Fibroblast of skin of right biceps (primary cell): ENCODE measurements at places on chromosomes 3 and 15.

DNA sequence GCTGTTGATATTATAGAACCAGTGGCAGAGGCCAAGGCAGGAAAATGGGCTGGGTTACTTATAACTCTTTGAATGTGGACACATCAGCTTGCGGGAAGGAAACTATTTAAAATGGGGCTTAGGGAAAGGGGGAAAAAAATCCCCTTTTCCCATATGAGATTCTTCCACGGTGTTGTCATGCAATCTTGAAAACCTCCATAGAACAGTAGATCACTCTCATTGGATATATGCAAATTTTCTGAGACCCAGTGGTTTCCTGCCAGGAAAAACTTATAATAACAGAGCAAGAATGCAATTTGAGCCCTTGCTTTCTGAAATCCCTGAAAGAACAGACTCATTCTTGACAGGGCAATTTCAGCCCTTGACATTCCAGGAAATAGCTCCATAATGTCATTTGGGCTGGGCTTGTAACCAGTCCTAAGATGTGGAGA lies 31.1 kb downstream of the TMEM212 start:
- peak; percentile 99 for DNase-seq

DNA sequence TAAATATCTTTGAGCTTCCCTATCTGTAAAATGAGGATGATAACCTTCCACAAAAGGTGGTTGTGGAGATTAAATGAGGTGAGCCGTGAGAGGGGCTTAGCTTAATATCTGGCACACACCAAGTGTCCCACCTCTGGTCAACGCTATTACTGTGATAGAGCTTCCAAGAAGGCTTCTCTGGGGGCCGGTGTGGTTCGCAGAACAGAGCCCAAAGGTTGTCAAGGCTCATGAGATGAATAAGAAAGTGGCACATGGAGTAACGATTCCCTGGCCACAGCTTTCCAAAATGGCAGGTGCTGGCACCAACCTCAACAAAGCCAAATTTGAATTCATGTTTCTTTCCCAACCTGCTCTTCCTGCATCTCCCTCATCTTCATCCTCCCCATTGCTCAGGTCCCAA lies 10.4 kb downstream of the KY start:
- DNase-seq, result no peak

DNA sequence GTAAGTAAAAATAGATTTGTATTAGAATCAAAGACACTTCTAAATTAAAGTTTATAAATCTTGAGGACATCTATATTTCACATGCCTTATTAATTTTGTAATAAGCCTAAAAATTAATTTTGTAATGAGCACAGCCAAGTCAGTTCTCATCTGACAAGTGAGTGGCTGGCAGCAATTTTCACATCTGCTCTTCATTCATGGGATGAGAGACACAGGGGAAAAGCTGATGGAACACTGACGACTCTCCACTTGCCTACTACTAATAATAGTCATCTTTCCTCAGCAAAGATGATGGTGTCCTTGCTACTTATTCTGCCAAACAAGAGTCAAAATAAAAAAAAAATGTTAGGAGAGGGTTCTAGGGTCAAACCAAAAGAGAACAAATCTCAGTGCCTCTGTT lies 14.4 kb upstream of the CMSS1 start:
- DNase-seq, result no peak

DNA sequence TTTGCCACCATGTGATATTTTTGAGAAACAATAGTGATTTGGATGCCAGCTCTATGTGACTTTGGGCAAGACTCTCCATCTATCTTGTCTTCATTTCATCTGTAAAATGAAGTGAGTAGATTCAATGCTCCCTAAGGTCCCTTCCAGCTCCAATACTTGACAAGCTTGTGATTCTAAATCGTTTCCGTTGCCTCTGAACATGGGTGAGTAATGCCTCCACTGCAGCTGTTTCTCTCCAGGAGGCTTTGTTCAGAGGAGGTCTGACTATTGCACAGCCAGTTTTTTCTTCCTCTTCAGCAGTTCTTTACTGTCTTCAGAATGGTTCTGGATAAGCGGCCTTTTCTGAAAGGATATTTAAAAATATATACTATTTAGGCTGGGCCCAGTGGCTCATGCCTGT lies 14.8 kb upstream of the TMOD3 start:
- DNase-seq, result no peak

DNA sequence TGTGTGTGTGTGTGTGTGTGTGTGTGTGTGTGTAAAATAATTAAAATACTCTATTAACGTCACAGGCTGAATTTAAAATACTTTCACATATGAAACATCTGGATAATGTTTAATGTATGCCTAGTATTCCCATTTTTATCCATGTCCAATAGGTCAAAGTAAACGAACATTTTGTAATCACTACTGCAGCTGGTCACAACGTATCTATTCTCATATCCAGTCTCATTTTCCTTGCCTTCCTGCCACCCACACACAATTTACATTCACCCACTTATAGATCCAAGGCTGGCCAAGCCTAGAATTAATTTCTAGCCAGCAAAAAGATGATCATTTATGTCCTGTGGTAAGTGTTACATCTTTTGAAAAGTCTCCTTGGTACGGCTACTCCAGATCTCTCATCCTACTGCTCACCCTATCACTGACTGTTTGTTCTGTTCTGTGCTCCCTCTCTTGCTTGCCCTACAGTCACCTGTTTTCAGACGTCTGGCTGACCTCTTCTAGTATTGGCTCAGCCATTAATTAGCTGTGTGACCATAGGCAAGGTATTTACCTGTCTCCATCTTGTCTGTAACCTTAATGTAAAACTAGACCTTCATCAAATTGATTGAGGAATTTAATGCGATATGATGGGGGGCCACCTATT lies 17.6 kb downstream of the SERPINI2 start:
- no peak for DNase-seq

DNA sequence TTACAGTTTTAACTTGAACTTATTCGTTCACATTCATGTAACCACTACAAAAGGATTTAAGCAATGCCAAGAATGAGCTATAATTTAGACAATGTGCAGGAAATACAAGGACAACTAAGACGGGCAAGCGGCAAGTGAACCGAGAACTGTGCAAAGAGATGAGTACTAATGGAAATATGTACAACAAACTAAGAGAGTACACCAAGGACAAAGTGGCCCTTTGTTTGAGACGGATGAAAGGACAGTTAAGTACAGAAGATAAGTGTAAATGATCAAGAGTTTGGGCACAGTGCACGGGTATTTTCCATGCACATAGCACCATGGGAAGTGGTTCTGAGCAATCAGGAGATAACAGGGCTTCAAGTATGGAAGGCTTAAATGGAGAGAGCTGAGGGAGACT lies 281.7 kb downstream of the ROBO2 start:
- peak; percentile 34 for DNase-seq

DNA sequence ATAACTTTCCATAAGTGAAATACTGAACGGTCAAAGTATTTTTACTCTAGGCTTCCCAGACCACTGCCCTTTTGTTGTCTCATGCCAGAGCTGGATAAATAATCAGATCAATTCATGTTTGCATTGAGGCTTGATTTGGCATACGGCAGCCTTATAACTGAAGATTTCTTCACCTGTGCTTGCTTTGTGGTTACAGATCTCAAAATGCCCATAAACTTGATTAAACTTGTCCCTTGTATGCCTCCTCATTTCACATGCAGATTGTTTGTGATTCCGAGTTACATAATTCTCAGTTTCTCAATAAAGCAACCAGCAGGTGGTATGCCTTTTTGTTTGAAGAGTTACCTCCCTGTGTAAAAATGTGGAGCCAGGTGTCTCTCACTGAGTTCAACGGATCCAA lies 211.4 kb upstream of the LRIG1 start:
- DNase-seq, result no peak

DNA sequence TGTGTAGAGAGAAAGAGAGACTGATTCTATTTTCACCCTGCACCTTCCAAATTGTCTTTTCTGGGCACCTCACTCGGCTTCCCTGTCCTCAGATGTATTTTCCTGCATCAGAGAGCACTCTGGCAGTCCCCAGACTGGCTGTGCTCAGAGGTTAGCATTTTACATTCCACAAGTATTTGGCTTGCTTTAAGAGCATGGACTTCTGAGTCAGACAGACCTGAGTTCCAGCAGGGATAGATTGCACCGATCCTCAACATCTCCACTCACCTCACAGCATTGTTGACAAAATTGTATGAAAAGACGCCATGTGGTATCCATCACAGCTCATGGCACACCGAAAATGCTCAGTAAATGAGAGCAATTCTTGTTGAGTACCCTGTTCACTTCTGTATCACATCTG lies 45.6 kb downstream of the SST start:
- DNase-seq, result no peak

- peak; percentile 12 for DNase-seq
Measured at GRCh38 chr3:24829011-24829581, 334.4 kb upstream of the THRB start.

GRCh38 chr3:117133066-117133465 lies 423.5 kb downstream of the TUSC7 start:
- DNase-seq, result no peak
